ENCODE measurements at places on chromosomes 6 and 20.

DNA sequence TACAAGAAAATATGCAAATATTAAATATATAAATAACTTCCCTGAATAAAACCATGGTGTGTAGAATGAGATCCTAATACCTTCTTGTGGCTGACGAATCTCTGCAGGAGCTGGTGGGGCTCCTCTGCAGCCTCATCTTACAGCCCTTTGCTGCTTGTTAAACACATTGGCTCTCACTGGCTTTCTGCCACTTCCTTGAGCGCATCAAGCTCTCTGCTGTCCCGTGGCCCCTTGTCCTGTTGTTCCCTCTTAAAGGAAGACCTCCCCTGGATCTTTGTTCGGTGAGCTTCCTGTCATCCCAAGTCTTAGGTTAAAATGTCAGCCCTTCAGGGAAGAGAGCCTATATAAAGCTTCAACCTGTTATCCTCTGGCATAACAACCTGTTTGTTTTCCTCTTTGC lies 519.6 kb downstream of the DOK5 start:
- DNase-seq: no peak

DNA sequence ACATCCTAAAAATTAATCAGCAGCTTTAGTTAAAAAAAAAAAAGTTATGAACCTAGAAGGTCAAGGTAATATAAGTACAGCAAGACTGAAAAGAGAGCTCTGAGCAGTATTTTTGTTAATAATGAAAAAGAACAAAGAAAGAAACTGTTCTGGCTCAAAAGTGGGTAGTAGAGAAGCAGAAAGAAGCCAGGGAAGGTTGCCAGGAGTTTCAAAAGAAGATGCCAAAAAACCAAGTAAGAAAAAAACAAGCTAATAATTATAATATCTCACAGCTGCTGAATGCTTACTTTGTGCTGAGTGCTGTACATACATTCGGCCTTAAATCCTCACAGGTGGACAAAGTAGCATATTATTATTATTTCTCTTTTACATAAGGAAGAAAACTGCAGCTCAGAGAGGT lies 31.9 kb downstream of the NRSN1 start:
- DNase-seq: no peak

DNA sequence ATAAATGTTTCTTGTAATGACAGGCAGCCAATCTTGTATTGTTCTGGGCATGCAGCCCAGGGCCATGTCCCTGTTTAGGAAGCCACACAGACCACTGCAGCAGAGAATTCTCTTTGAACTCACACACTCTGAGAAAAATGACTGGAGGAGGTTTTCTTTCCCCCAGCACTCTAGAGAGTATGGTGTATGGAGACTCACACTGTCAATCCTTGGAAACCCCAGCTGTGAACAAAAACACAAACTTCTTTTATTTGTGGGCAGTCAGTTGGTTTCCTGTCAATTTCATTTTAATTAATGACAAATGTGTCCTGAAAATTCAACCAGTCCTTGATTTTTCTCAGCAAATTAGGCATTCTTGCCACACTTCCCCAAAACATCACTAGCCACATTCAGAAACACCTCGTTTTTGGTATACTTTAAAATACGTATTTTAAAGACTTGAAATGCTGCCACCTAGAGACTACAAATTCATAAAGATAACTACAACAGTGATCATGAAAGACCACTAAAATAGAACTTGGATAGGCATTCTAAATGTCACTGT lies 52.9 kb upstream of the UFL1 start:
- no peak for DNase-seq

DNA sequence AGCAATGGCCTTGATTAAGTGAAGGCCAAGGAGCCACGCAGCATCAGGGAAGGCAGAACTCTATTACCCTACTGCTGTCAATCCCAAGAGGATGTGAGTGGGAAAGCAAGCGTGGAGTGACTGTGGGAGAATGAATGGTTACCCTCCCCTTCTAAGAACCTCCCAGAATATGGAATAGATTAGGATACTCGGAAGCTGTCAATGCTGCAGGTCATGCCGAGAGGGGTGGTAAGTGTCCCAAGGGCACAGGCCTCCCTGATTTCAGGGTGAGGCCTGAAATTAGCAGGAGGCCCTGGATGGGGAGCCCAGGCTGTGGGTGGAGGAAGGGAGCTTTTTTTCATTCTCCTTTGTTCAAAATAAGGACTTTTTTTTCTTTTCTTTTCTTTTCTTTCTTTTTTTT lies 179.9 kb upstream of the JAG1 start:
- DNase-seq: no peak

DNA sequence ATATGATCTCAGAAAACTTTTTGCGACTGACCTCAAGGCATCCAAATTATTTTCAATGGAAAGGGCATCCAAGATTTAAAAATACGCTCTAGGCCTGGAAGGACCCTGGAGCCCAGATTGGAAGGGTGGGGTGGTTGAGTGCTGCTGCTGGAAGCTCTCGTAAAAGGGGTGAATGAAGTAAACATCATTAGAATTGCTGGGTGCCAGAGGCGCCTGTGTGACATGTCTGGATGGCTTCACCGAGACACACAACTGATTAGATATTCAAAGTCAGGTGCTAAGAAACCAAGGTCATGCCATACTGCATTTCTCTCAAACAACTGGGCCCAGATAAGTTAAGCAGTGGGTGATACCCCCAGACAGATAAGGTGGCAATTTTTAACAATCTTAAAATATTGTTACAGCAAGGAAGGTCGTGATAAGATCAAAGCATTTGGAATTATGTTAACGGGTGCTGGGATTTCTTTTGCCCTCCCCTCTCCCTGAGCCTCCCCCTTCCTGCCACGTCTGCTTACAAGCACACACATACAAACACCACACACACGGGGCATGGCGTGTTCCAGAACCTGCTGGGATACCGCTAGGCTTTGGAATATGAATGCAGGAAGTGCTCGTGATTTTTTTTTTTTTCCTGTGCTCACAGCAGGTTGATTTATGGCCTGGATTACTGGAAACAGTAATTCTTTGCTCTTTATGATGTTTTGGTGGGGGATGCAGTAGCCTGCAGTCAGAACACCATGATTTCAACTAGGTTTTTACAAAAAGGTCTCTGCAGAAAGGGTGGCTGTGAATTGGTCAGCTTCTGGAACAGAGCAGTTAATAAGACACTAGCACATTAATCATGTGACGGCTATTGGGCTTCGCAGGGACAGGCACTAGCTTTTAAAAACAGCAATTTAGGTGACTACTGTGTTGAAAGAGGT lies 551.2 kb downstream of the QKI start:
- no peak for DNase-seq

DNA sequence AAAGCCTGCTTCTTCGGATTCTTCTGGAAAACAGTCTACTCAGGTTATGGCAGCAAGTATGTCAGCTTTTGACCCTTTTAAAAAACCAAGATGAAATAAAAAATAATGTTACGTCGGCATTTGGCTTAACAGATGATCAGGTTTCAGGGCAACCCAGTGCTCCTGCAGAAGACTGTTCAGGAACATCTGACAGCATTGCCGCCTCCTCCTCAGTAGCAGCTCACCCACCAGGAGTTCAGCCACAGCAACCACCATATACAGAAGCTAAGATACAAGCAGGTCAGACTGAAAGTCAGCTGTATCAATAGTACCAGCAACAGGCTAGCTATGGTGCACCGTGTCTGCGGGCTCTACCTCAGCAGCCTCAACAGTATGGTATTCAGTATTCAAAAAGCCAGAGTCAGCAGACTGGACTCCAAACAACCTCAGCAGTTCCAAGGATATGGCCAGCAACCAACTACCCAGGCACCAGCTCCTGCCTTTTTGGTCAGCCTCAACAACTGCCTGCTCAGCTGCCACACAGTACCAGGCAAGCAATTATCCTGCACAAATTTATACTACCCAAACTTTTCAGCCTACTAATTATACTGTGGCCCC lies 51.9 kb downstream of the BTBD9 start:
- DNase-seq: no peak
